Aorta (tissue), 5 donors: ENCODE measurements at places on chromosomes 1 and 21. TPM values are rescaled to one million over a fixed set of nuclear protein-coding genes. Genes with fewer than 3 reads are reported as not detected.

SNX7 gene
- 29.3 TPM for total RNA-seq

MRPS6 gene
- 78.4 TPM for total RNA-seq

GRCh38 chr1:221200464-221200863 is 321.2 kb downstream of the HLX start:
- no peaks in the 10 kb centered on the region for H3K36me3 ChIP-seq
- H3K27me3 ChIP-seq: no peaks in the 10 kb centered on the region

ACOT7 gene
- 20.9 TPM for total RNA-seq

- no peaks in the 10 kb centered on the region for H3K4me1 ChIP-seq
- H3K36me3 ChIP-seq: no peaks in the 10 kb centered on the region
- no peak for DNase-seq
- H3K27me3 ChIP-seq: no peaks in the 10 kb centered on the region
- H3K4me3 ChIP-seq: no peak overlapping the region
- no peak overlapping the region for H3K27ac ChIP-seq
Observed at GRCh38 chr1:97243973-97244560, 522.5 kb downstream of the PTBP2 start.

DNA sequence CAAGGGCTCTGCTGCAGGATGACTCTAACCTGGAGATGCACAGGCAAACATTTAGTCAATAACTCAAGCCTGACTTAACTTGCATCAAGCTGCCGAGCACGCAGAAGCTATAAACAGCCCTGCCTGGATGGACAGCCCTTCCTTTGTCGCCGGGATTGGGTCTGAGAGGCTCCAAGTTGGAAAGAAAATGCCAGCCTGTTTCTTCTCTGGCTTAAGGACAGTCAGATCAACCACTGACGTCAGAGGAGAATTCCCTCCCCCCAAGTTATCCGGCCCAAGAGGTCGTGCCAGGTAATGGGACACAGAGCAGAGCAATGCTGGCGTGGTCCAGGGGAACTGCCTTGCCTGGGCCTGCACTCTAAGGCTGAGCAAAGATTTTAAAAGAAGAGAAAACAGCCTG is 27.1 kb upstream of the LRRC38 start:
- no peak for DNase-seq
- H3K27me3 ChIP-seq: no peaks in the 10 kb centered on the region
- no peaks in the 10 kb centered on the region for H3K36me3 ChIP-seq
- no peak overlapping the region for H3K4me3 ChIP-seq
- no peak overlapping the region for H3K27ac ChIP-seq

ADAM30 gene
- total RNA-seq: not detected

- H3K4me1 ChIP-seq: peaks cover 10% of the 10 kb centered on the region
- no peaks in the 10 kb centered on the region for H3K27me3 ChIP-seq
- peak; percentile 83 for DNase-seq
- no peaks in the 10 kb centered on the region for H3K36me3 ChIP-seq
- H3K4me3 ChIP-seq: no peak overlapping the region
- H3K27ac ChIP-seq: peak overlapping the region; percentile 99
Observed at GRCh38 chr1:85628791-85629531, 48.4 kb downstream of the CCN1 start.

GPATCH3 gene
- 9.7 TPM for total RNA-seq

DNA sequence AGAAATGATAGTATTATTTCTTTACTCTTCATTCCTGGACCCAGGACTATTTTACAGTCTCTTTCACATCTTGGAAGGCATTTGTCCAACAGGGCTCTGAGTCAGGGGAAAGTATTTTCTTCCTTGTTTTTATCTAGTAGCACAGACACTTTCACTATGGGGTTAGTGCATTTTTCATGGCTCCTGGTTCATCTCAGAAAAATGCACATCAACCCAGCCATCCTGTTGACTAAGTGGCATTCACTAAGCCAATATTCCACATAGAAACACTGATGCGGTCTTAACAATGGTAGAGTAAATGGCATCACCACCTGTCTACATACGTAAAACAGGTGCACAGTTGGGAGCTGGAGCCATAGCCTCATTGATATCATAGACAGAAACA is 87.4 kb upstream of the C1orf21 start:
- H3K4me3 ChIP-seq: no peak overlapping the region
- DNase-seq: no peak
- no peak overlapping the region for H3K27ac ChIP-seq
- no peaks in the 10 kb centered on the region for H3K36me3 ChIP-seq

DNA sequence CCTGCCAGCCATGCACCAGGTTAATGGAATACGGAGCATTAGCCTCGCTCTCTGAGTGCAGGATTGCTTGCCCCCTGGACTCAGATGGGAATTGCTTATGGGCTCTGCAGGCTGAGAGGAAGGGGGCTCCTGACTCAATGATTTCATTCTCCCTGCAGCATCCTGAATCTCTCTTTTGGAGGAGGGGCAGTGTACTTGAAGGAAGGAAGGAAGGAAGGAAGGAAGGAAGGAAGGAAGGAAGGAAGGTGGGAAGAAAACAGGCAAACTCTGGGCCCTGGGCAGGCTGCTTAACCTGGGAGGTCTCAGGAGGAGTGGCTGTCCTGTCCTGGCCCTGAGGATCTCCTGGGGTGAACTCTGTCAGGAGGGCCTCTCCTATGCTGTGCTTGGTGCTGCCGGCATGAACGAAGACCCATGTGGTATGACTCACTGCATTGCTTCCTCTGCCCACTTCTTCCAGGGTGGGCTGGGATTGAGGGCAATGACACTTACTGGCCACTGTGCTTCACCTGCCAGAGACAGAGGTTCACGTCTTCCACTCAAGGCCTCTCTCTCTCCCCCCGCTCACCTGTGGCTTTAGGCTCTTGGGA is 257.1 kb upstream of the CSF3R start:
- H3K4me3 ChIP-seq: no peak overlapping the region
- no peaks in the 10 kb centered on the region for H3K36me3 ChIP-seq
- H3K27me3 ChIP-seq: no peaks in the 10 kb centered on the region
- no peaks in the 10 kb centered on the region for H3K4me1 ChIP-seq
